ENCODE measurements at places on chromosomes 2 and 18.
A peak's percentile ranks its signal among the peaks of the same experiment; 100 is the strongest.

- no peak for DNase-seq
These were observed 216.6 kb downstream of the SS18 start for GRCh38 chr18:25873833-25874232.

DNA sequence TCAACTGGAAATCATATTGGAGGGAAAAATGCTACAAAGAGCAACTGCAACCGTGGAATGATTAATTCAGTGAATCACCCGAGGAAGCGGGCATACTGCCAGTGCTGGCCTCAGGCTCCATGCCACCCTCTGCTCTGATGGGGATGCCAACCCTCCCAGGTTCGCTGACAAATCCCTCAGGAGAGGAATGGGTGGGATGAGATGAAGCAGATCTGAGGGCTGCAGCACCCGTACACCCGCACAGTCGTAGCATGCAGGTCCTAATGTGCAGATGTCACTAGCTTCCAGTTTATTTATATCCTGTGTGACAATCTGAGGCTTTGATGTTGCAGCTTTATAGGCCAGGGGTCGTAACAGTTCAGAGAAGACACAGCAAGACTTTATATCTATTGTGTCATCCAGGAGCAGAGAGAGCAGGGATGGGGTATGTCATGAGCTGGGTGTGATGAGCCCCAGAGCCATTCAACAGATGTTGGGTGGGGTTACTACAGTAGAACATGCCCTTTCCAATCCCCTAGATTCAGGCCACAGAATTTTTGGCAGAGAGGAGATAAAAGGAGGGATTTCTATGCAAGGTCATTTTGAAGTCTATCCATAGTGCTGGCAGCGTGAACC, 44.6 kb downstream of the DPP4 start:
- no peak for DNase-seq

GRCh38 chr2:42140496-42140895, 28.7 kb upstream of the EML4 start:
- DNase-seq, result no peak

GRCh38 chr18:58721566-58722239, 50.4 kb downstream of the MALT1 start:
- no peak for DNase-seq

- no peak for DNase-seq
These were observed 39.9 kb downstream of the SMAD4 start for GRCh38 chr18:51069885-51070284.

DNA sequence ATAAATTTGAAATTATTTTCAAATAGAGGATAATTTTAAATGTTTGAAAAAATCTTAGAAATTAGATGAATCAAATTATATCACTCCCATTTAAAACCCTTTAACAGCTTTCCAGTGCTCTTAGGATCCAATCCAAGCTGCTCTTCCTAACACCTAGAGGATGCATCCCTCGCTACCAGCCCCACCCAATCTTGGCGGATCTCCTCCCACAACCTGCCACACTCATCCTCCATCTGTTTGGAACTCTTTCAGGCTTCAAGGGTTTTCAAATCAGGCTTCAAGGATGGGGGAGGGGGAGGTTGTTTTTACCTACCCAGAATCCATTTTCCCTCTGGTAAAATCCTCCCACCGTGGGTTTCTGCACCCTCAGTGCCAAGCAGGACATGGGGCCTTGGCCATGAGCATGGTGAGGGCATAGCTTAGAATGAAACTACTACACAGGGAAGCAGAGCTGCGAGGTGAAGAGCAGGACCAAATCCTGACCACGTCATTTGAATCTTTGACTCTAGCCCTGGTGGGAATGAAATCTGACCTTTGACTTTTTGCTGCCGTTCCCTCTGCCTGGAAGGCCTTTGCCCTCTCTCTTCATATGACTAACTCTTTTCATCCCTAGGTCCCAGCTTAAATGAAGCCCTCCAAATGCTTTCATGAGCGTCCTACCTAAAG, 113.0 kb upstream of the MAPRE2 start:
- no peak for DNase-seq

DNA sequence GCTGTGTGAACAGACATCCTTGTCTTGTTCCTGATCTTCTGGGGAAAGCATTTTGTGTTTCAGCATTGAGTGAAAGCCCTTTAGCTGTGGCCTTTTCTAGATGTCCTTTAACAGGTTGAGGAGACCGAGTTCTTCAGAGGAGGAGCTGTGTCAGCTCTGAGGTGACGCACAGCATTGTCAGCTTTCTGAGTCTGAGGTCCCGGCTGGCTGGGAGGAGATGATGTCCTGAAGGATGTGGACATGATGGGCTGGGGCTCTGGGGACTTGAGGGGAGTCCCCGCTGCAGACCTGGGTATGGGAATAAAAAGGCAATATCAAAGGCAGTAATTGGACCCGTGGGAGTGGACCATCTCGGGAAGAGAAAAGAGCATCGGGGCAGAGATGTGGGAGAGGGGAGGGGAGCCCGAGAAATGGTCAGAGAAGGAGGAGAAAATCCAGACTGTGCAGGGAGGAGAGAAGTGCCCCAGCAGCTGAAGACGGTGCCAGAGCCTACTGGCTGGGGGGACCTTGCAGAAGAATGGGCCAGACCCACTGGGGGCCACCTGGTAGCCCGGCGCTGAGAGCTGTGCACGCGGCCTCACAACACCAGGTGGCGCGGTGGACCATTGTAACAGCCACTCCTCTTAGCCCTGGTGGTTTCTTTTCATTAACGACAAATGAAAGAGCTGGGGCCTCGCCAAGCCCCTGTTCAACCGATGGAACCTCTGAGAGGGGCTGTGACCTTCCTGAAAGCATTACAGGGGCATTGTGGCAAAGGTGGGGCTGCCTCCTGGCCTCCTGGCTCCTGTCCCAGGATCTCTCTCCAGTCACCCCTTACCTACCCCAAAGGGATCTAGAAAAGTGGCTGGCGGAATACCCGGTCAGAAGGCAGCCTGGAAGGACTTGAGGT, 61.6 kb downstream of the ST3GAL5 start:
- DNase-seq, result peak; percentile 75

GRCh38 chr2:35416391-35417140, 939.0 kb upstream of the CRIM1 start:
- DNase-seq, result no peak

- no peak for DNase-seq
These were observed 47.6 kb downstream of the G6PC2 start for GRCh38 chr2:168948621-168949212.

- DNase-seq, result no peak
These were observed 209.6 kb downstream of the SLC8A1 start for GRCh38 chr2:40242315-40242714.

- no peak for DNase-seq
These were observed 6.3 kb upstream of the SPP2 start for GRCh38 chr2:234044157-234044556.

DNA sequence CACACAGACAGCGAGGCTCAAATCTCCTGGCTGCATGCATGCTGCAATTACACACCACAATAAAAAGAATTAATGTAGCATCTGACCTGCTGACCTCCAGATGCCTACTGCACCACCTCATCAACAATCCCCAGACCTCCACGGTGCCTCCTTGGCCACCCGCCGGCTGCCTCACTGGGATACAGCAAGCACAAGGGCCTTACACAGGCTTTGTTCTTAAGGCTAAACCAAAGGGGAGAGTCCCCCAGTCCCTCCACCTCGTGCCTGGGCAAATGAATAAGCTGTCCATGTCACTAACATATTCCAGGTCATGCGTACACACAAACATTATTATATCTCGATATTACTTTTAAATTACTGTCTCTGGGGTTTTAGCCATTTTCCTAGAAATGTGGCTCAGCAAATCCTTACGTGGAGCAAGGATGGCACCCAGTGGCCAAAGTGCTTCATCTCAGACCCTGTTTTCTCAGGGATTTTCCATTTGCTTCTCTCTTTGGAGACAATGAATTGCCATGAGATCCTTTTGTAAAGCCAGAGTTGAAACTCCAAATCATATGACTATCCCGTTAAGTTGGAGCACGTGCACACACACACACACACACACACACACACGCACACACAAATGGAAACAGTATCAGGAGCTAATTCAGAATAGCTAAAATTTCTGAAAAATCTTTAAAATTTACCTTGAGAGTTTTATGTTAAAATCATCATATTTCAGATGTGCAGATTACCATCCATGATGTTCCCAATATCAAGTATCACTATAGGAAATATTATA, 313.8 kb downstream of the PDE11A start:
- DNase-seq, result no peak

GRCh38 chr2:172705352-172705751, 30.3 kb upstream of the RAPGEF4 start:
- DNase-seq, result no peak

DNA sequence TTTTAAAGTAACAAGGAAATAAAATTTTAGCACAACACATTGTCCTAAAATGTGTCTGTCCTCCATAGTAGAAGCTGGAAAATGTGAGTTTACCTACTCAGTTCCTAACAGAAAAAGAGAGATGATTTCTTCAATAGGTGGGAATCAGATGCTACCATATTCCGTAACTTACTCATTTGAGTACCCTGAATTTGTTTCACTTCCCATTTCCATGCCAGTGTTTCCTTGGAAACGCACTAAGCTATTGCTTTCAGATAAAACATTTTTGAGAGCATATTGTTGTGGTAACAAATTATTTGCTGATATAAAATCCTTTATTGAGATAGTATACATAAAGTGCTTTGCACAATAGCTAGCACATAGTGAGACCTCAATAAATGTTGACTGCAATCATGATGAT, 137.5 kb upstream of the BARD1 start:
- DNase-seq, result no peak

DNA sequence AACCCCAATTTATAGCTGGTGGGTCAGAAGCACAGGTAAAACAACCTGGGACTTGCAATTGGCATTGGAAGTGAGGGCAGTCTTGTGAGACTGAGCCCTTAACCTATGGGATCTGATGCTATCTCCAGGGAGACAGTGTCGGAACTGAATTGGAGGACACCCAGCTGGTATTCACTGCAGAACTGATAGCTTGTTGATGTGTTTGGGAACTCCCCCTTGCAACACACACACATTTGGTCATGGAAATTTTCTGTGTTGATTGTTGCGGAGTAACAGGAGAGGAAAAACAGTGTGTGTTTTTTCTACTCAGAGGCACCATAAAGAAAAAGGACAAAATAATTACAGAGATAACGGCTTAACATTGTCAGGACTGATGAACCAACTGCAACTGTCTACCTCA, 16.1 kb downstream of the TPGS2 start:
- no peak for DNase-seq

DNA sequence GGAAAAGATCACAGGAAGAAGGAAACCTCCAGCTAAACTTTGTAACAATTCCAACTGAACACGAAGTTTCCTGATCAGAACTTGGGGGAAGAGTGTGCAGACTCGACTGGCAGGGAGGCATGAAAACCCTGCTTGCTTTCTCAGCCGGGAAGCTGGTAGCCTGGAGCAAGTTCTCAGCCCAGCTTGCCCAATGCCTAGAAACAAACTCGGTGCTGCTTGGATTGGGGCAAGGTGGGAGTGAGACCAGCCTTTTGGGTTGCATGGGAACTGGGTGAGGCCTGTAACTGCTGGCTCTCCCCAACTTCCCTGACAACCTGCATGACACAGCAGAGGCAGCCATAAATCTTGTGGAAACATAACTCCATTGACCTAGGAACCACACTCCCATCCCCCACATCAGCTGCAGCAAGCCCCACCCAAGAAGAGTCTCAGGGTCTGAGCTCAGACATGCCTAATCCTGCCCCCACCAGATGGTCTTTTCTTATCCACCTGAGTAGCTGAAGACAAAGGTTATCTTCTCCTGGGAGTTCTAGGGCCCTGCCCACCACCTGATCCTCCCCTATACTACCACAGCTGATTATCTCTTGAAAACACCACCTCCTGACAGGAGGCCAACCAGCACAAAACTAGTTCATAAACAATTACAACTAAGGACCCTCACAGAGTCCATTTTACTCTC, 1859.7 kb upstream of the CELF4 start:
- no peak for DNase-seq

DNA sequence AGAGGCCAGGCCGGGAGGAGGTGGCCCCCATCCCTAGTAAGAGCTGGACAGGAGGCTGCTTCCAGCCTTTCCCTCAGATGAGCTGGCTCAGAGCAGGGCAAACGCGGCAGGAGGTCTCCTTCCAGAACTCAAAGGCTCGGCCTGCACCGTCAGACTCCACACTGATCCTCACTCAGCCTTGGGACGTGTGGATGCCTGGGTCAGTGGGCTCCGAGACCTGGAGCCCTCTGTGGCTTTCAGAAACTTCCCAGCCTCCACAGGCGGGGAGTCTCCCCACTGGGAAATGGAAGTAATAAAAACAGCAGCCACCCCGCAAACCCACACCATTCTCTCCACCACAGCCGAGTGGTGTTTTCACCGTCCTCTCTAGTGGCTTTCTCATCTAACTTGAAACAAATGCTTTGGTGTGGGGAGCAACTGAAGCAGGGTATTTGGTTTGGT, 54.3 kb downstream of the INPP5D start:
- no peak for DNase-seq

- no peak for DNase-seq
These were observed 492.2 kb upstream of the CDH2 start for GRCh38 chr18:28669165-28669564.

All from activated T-helper 2 cell treated with anti-CD3 and anti-CD28 coated beads, Interferon-gamma antibody, Interleukin-2, Interleukin-4, amounts not matched to agents 10 μg/mL and 5 μg/mL and 100 μg/mL, durations not matched to agents 14 hours and 24 hours and 36 hours (primary cell).